ENCODE measurements at places on chromosomes 2 and 18.

DNA sequence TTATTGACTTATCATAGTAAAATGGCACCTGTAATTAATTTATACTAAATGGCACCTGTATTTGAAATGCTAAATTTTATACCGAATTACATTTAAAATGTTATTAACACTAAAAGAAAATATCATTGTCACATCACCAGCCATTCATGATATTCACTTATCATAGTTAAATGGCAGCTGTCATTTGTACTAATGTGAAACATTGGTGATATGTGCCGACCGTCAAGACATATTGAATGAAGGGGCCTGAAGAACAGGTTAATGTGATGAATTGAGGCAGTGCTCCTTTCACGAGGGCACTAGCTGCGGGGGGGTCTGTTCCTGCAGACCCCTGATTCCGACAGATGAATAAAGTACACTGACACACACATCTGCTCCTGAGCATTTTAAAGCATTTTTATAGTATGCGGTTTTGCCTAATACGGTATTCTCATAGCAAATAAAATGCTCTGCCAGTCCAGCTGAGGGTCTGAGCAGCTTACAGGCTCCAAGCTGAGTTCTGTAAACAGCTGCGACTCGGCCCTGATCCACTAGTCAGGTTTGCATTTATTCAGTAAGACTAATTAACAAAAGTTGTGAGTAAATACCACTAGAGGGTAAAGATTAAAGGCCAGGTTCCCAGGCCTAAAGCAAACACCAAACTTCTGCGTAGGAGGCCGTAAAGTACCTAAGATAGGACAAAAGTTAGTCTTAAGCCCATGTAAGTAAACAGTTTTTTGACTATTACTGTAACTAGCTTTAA is 593.4 kb upstream of the NETO1 start:
- no peak for DNase-seq

DNA sequence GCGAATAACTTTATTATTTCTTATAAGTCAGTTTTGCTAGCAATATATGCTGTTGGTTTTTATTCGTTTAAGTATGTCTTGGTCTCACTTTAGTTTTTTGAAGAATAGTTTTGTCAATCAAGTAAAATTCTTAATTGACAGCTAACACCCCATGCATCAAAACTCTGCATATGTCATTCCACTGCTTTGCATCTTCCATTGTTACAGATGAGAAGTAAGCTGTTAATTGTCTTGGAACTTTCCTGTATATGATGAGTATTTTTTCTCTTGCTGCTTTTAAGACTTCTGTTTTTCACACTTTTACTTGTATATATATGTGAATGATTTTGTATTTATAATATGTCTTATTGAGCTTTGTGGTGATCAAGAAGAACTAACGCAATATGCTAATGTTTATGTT is 1048.4 kb downstream of the CNTNAP5 start:
- no peak for DNase-seq

DNA sequence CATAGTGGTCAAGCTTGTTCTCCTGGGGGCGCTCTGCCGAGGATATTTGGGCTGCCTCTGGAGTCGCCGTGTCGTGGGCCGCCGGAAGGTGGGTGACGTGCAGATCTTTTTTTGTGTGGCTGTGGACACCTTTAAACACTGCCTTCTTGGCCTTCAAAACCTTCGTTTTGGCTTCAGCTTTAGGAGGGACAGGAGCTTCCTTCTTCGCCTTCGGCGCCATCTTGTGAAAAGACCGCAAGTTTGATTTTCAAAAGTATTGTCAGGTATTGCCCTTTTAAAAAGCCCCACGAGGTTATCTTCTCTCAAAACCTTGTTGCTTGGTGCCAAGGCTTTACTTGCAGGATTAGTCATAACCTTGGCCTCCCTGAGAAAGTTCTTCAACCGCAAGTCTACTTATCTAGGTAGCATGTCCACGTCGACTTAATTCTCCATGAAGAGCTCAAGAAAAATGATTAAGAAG is 20.8 kb downstream of the LAMA3 start:
- DNase-seq: no peak

GRCh38 chr2:236176417-236176816 is 8.2 kb upstream of the GBX2 start:
- no peak for DNase-seq

- no peak for DNase-seq
These were observed 34.3 kb downstream of the FMNL2 start for GRCh38 chr2:152369176-152369860.

GRCh38 chr2:71742953-71743601 is 289.7 kb downstream of the DYSF start:
- DNase-seq: no peak

DNA sequence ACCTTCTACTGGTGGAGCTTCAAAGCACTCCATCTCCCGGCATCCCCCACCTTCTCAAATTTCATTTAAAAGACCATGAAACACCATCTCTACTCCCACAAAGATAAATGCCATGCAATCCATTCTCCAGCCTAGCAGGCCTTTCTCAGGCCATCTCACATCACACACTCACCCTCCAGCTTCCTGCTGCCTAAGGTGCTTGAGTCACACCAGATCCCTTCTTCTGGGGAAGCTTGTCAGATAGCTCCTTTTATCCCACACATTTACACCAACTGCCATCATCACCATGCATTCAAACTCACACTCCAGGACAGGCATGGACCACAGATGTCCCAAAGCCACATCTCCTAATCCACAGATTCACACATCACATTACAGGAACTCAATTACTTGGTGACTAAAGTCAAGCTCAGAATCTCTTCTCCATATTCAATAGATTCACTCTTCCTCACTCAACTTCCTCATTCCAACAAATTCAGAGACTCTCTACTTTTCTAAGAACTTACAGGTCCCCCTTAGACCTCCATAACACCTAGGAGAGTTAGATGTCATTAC is 292.5 kb downstream of the TNS1 start:
- DNase-seq: no peak

- DNase-seq: no peak
These were observed 127.7 kb upstream of the DLX2 start for GRCh38 chr2:172230332-172230888.

- DNase-seq: no peak
These were observed 56.7 kb downstream of the ALPK2 start for GRCh38 chr18:58572181-58572580.

GRCh38 chr2:241906826-241907570 is 37.5 kb downstream of the RTP5 start:
- no peak for DNase-seq

- no peak for DNase-seq
These were observed 20.7 kb upstream of the FRZB start for GRCh38 chr2:182887093-182887492.

DNA sequence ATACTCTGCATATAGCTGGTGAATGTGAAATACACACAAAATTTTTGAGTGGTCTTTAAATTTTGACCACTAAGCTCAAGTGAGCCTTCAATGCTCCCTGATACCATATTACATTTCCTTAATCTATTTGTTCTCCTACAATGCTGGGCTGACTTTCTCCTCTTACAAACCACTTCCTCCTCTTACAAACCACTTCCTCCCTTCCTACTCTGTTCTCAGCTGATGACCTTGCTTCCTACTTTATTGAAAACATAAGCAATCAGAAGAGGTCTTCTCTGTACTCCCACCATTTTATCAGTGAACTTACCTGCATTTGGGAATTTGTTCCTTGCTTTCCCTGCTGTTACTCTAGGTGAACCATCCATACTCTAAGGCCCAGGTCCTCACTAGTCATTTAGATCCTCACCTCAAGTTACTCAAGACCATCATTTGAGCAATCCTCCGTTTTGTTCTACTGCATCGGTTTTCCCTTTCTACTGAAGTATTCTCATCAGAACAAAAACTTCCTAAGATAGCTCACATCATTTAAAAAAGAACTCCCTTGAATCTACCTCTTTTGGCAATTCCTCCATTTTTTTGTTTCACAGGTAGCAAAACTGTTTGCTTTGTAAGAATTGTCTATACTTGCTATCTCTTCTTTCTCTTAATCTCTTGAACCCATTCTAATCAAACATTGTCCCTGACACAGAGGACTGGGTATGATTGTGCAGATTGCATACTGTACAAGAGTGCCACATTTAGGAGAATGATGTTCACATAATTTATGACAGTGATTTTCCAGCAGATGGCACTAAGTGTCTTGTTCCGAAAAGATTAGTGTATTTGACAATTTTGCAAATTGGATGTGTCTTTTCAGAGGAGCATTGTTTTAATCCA is 96.5 kb downstream of the EPB41L5 start:
- peak; percentile 9 for DNase-seq

DNA sequence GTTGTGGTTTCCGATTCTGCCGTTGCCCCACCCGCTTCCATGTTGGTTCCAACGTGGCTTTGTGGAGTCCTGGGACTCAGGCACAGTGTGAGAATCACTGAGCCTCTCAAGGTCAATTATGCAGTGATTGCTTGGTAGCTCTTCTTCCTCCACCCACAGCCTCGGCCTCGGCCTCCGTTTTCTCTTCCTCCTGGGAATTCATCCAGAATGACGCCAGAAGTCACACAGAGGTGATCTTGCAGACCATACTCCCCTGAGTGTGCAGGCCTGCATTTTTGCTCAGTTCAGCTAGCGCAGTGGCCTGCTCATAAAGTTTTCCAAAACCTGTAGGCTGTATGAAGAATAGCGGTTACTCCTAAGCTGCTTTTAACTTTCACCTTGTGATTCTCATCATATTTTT is 273.3 kb downstream of the GBX2 start:
- DNase-seq: no peak

DNA sequence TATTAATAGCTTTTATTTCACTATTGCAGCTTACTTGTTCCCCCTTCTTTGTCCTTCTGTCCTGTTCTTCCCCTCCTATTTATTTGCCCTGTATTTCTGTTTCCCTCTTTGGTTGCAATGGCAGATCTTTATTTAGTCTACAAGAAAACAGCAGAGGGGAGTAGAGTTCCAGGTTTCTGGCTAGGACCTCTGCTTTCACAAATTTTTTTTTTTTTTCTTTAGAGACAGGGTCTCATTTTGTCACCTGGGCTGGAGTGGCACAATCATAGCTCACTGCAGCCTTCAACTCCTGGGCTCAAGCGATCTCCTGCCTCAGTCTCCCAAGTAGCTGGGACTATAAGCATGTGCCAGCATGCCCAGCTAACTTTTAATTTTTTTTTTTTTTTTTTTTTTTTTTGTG is 188.1 kb upstream of the SPRED2 start:
- no peak for DNase-seq

DNA sequence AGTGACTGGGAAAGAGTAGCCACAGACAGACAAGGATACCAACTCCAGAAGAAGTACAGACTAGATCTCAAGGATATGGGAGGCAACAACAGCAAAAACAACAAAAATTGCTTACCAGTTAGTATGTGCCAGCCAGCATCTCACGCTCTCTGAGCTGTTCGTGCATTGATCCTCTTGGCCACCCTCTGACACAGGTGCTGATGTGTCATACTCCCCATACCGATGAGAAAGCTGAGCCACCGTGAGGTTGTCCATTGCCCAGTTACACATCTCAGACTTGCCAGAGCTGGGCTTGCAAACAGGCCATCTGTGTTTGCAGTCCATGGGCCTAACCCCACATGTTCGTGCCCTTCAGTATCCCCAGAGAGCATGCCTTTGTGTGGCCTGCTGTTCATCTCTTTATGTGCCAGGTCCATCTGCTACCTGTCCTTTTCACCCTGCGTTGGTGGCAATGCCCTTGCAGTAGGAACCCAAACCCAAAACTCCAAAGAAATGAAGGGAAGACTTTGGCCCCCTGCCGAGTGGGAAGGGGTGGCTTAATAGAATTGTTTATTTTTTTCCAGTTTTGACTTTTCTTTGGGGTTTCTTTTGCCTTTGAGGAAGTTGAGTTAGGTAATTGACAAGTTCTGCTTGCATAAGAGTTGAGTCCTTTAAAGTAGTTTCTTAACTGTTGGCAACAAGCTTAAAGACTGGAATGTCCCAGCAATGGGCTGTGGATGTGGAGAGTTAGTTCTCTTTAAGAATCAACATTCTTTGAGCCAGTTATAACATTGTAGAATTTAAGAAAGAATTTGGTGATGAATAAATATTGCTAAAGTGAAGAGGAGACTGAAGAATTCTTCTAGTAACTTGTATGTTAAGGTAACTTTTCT is 46.7 kb downstream of the LYPD6B start:
- no peak for DNase-seq

DNA sequence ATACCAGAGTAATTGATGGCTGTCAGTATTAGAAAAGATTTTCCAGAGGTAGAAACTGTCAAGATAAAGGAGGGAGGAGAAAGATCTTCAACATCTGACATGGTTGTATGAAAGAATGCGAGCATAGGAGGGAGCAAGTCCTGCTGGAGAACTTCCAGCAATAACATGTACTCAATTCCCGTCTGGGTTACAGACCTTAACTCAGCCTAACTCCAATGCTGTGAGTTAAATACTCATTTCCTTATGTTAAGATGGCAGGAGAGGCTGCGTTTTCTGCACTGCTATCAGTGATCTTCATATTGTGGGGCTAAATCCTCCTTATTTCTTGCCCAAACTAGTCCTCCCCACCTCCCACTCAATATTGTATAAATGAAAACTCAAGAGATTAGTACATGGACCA is 6.7 kb upstream of the CERS6 start:
- DNase-seq: no peak

DNA sequence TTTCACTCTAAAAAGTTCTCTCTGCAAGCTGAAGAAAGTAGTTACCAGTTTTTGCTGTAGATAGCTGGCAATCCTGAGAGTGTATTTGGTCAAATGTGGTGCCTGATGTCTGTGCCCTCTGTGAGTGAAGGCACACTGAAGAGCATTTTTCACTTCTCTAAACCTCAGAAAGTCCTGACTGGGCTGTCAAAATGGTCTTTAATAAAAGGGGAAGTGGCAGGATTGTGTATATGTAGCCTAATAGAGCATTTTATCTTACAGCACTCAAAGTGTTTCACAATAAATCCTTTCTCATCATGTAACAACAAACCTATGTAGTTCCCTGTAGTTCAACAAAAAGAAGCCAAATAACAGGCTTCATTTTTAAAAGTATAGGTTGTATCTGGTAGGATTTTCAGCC is 1552.3 kb upstream of the SLC39A10 start:
- DNase-seq: no peak

- DNase-seq: no peak
These were observed 780.0 kb downstream of the CNTNAP5 start for GRCh38 chr2:124805060-124805459.

DNA sequence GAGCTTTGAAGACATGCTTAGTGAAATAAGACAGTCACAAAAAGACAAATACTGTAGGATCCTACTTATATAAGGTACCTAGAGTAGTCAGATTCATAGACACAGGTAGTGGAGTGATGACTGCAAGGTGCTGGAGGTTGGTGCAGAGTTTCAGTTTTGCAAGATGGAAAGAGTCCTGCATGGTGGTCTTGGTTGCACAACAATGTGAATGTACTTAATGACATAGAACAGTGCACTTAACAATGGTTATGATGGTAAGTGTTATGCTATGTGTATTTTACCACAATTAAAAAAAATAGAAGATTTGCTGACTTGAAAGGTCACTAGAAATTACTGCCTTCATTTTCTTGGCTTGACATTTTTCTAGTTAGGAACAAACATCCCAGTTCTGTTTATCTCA is 9.5 kb downstream of the CERS6 start:
- no peak for DNase-seq

GRCh38 chr18:49135877-49136276 is 185.1 kb upstream of the SMAD7 start:
- no peak for DNase-seq
